Sciatic nerve (tissue), 2 donors: ENCODE measurements at places on chromosomes 7 and 10. TPM values are rescaled to one million over a fixed set of nuclear protein-coding genes. Genes with fewer than 3 reads are reported as not detected.

- no peak for DNase-seq
Measured at GRCh38 chr10:95233377-95234034, 39.5 kb downstream of the ACSM6 start.

Gene ZNF248
- total RNA-seq = 22.3 TPM

GRCh38 chr7:43215061-43215460, 102.6 kb downstream of the HECW1 start:
- no peak for DNase-seq

Gene COMMD3
- total RNA-seq = 53.3 TPM

GRCh38 chr7:124893140-124893827, 36.3 kb downstream of the POT1 start:
- DNase-seq = no peak
